ENCODE measurements at places on chromosomes 5 and 9. TPM values are rescaled to one million over a fixed set of nuclear protein-coding genes. Genes with fewer than 3 reads are reported as not detected.

- H3K27me3 ChIP-seq = no peaks in the 10 kb centered on the region
- no peak overlapping the region for H3K4me3 ChIP-seq
- no peaks in the 10 kb centered on the region for H3K36me3 ChIP-seq
- H3K27ac ChIP-seq = no peak overlapping the region
Observed at GRCh38 chr5:13653709-13654108, 290.8 kb downstream of the DNAH5 start.

Gene PKN3
- 6.3 TPM for total RNA-seq

- no peaks in the 10 kb centered on the region for H3K27me3 ChIP-seq
- DNase-seq = no peak
- no peak overlapping the region for H3K27ac ChIP-seq
Observed at GRCh38 chr5:178238711-178239592, 6.3 kb upstream of the PHYKPL start.

Gene GRM6
- total RNA-seq = not detected

Gene NR2F1-AS1
- total RNA-seq = 27.5 TPM

Gene SPARC
- total RNA-seq = 3,013 TPM

DNA sequence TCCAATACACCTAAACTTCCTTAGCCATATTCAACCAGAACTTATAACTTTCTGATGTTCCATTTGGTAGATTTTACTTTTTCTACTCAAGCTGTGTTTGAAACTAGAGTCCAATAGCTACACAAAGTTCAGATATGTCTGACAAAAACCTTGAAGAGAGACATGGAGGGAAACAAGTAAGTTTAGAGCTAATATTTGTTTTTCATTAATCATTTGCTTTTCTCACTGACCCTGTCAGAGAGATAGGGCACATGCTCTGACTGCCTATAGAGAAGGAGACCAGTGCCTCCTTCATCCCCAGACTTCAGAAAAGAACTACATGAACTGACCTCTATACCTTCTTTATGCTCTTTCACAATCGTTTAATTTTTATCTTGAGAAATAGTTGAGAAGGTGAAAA lies 157.0 kb upstream of the PPP1R2B start:
- no peak for DNase-seq
- H3K36me3 ChIP-seq = no peaks in the 10 kb centered on the region
- H3K27me3 ChIP-seq = no peaks in the 10 kb centered on the region
- no peak overlapping the region for H3K27ac ChIP-seq
- no peak overlapping the region for H3K4me3 ChIP-seq
- H3K4me1 ChIP-seq = no peaks in the 10 kb centered on the region

Gene ZNF883
- total RNA-seq = 0.50 TPM

Gene ADAMTS16
- not detected for total RNA-seq

DNA sequence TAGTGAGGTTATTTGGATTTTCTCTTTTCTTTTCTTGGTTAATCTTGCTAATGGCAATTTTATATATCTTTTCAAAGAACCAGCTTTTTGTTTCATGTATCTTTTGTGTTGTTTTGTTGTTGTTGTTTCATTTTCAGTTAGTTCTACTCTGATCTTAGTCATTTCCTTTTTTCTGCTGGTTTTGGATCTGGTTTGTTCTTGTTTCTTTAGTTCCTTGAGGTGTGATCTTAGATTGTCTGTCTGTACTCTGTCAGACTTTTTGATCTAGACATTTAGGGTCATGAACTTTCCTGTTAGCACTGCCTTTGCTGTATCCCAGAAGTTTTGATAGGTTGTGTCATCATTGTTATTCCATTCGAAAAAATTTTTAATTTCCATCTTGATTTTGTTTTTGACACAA lies 399.7 kb downstream of the TLE1 start:
- H3K4me1 ChIP-seq = no peaks in the 10 kb centered on the region
- H3K27ac ChIP-seq = no peak overlapping the region
- no peak overlapping the region for H3K4me3 ChIP-seq
- H3K36me3 ChIP-seq = no peaks in the 10 kb centered on the region
- H3K27me3 ChIP-seq = no peaks in the 10 kb centered on the region
- no peak for DNase-seq
